ENCODE measurements at places on chromosomes 11 and 22.

- DNase-seq, result no peak
These were observed 53.5 kb downstream of the ZNF280B start for GRCh38 chr22:22454997-22455396.

GRCh38 chr22:23130697-23131096 lies 11.1 kb downstream of the RSPH14 start:
- DNase-seq, result no peak

DNA sequence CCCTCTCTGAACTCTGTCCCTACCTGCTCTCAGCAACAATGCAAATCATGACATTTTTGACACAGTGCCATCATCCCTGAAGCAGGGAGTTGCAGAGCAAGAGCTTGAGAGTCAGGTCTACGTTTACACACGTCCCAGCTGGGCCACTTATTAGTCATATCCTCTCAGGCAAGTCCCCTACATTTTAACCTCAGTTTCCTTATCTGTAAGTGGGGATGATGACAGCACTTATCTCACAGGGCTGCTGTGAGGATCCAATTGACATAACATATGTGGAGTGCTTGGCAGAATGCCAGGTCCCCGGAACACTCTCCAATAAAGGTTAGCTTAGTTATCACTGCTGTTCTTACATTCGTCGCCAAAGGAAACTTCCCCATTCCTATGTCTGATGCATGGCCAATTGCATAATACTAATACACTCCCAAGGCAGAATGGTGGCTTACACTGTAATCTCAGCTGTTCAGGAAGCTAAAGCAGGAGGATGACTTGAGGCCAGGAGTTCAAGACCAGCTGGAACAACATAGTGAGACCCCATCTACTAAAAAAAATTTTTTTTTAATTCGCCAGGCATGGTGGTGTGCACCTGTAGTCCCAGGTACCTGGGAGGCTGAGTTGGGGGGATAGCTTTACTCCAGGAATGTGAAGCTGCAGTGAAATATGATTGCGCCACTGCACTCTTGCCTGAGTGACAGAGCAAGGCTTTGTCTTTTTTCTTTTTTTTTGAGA lies 16.6 kb downstream of the ASCC2 start:
- DNase-seq, result peak; percentile 21

GRCh38 chr11:65537296-65537597 lies 12.4 kb downstream of the SCYL1 start:
- no peak for DNase-seq

GRCh38 chr11:45097721-45098493 lies 48.5 kb upstream of the PRDM11 start:
- DNase-seq, result no peak

GRCh38 chr22:50269970-50270665 lies at the start of gene MAPK11:
TSS of gene MAPK11 (minus strand) at chr22:50270380. CDS start at chr22:50270292, 88 bp downstream.
- DNase-seq, result peak; percentile 57

DNA sequence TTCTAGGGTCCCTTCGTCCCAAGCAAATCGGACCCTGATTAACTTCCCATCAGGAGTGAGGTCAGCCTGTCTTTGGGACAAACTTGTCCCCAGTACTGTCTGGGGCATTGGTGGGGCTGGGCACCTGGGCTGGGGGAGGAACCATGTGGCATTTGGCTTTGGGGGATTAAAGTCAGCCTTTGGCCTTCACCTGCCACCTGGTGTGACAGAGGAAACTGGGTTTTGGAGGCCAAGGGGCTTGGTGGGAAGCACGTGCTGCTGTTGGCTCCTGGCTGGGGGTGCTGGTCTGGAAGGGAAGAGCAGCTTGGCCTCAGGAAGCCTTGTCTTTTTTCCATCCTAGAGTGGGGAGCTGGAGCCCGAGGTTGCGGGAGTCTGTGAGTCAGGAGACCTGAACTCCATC lies 78.4 kb upstream of the NECTIN1 start:
- no peak for DNase-seq

DNA sequence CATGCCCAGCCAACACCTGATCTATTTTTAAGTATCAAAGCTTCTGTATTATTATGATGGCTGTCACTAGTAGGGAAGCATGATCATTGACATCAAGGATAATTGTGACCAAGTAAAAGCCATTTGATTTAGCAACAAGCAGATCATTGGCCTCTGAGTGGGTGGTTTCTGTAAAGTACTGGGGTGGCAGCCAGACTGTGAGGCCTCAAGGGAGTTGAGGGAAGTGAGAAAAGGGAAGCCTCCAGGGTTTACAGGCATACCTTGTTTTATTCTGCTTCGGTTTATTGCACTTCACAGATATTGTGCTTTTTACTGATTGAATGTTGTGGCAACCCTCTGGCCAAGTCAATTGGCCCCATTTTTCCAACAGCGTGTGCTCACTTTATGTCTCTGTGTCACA lies 60.1 kb downstream of the PRR5L start:
- DNase-seq, result no peak

- no peak for DNase-seq
These were observed 98.6 kb upstream of the THY1 start for GRCh38 chr11:119521551-119521950.

- DNase-seq, result no peak
These were observed 35.0 kb downstream of the DKK3 start for GRCh38 chr11:11973361-11973800.

DNA sequence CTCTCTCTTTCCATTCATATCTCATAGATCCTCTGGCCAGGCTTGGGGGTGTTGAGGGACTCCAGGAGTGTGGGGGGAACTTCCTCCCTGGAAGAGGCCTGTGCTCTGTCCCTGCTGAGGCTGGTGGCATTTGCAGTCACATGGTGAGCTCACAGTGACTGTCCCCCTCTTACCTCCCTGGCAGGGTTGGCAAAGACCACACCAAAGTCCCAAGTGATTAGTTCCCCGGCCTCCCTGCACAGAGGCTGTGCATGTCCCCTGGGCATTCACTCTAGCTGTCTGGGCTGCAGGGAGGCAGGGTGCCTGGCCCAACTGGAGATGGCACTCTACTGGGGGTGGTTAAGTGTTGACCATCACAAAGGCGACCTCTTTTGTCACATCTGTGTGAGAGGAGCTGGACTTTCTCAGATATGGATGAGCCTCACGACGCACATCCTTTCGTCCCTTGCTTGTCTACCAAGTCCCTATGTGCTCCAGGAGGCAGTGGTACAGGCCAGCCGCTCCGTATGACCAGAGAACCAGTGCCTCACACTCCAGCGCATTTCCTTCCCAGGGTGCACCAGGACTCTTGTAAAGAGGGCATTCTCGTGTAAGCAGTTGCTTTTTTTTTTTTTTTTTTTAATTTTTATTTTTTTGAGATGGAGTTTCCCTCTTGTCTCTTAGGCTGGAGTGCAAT lies 8.8 kb downstream of the TANGO2 start:
- DNase-seq, result no peak

DNA sequence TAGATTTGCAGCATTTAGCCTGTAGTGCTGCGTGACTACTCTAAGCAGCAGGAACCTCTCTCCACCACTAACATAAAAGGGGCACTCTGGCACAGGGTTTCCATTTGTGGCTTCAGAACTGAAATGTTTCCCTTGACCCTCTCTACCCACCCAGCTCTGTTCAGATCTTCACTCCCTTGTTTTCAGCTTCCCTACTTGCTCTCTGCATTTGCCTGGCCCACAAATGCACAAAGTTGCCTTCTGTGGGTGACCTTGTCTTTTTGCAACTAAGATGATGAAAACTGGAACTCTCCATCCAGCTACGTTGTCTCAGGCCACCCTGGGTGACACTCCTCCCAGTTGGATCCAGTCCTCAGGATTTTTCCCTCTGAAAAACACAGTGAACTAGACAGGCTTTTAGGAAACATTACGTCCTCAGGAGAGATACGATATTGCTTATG lies 19.8 kb upstream of the PSMA1 start:
- DNase-seq, result no peak

DNA sequence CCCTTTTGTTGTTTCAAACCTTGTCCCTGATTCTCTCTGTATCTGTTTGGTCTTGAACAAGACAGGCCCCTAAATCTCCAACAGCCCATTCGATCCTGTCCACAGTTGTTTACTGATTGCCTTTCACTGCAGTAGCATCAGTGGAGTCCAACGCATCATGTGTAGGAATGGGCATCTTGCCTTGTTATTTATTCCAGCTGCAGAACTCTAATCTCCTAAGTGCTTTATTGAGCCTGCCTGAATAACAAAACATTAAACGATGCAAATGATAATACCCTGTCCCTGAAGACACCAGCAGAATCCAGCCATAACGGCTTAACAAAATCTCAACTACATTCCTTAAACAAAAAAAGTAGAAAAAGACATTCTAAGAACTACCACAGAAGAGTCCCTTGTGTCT lies 50.1 kb downstream of the SLC35F2 start:
- no peak for DNase-seq

DNA sequence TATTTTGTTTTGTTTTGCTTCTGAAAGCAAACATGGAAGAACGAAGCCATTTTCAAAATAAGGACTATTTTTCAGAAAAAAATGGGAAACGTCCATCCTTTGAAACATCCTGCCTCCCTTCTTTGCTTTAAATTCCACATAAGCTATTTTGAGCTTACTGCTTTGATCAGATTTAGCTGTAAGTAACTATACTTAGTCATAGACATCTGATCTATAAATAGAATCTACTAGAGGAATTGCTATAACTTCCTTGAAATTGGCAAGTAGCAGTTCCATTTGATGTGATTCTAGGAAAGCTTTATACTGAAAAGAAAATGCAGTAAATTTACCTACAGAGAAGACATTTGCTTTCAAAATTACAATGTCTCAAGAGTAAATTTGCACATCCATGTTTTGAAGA lies 305.8 kb downstream of the TTC28 start:
- DNase-seq, result no peak

DNA sequence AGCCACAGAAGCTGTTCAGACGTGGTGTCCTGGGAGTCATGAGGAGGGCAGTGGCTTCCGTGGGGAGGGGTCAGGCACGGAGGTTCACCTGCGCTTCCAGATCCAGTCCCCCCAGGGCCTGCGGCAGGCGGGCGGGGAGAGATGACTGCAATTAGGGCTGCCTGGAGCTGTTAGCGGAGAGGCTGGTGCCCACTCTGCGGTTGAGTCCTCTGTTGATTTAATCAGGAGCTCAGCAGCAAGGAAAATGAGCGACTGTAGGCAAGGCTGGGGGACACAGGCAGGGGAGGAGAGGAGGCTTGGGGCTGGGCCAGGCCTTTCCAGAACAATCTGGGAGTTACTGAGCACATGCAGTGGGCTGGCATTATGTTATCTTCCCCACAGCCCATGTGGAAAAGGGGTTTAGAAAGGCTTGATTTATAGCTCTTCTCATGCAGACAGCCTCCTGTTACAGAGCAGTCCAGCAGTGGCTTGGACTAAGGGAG lies 13.1 kb downstream of the PLCB3 start:
- DNase-seq, result no peak

DNA sequence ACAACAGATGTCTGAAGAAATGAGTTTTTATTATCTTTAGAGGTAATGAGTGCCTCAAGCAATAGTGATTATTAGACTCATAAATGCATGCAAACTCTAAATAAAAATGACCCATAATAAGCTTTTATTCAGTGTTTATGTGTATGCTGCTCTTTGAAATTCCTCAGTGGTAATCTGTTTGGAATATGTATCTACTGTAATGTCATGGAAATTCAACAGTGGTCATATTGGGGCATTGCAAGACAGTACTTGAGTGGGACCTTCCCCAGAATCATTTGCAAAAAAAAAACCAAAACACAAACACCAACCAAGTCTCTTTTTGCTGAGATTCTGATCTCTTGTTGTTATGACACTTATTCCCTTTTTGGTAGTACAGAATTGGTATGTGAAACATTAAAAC lies 35.0 kb downstream of the DNAJC24 start:
- no peak for DNase-seq

GRCh38 chr11:106400949-106401570 lies 323.6 kb downstream of the AASDHPPT start:
- no peak for DNase-seq

- DNase-seq, result no peak
These were observed 29.6 kb downstream of the CTSC start for GRCh38 chr11:88307749-88308425.

- no peak for DNase-seq
These were observed 19.6 kb downstream of the FGF3 start for GRCh38 chr11:69799582-69799981.

- DNase-seq, result no peak
These were observed 59.7 kb upstream of the GALNT18 start for GRCh38 chr11:11681536-11681935.

DNA sequence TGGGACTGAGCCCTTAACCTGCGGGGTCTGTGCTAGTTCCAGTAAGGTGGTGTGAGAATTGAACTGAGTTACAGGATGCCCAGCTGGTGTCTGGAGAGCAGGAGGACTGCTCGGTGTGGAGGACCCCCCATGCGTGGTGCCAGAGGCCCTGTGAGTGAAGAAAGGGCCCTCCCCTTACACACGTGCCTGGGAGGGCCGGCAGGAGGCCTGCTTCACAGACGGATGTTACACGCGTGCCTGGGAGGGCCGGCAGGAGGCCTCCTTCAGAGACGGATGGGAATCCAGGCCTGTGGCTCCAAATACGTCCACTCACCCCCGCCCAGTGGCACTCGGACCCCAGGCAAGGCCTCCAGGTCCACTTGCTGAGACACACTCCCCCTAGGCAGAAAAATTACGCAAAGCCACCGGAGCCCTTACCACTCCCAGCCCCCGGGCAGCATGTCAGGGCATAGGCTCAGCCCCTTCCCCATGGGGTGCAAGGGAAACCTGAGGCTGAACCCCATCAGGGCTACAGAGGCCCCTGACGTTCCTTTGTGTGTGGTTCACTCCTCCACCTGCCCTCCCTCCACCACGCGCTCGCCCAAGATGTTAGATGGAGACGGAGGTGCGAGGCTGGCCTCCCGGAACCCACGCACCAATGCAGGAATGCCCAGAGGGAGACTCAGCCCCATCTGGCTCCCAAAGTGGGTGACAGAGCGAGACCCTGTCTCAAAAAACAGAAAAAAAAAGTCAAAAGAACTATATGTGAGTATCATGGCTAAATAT lies 227.8 kb downstream of the BRD1 start:
- DNase-seq, result no peak

GRCh38 chr11:63590024-63590788 lies 24.0 kb downstream of the PLAAT3 start:
- no peak for DNase-seq

DNA sequence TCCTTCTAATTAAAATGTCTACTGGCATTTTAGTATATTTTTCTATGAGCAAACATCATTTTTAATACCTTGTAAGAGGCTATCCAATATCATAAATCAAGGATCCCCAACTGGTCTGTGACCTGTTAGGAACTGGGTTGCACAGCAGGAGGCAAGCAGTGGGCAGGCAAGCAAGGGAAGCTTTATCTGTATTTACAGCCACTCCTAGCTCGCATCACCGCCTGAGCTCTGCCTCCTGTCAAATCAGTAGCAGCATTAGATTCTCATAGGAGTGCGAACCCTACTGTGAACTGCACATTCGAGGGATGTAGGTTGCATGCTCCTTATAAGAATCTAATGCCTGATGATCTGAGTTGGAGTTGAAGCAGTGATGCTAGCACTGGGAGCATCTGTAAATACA lies 70.2 kb upstream of the CREB3L1 start:
- DNase-seq, result no peak

- DNase-seq, result no peak
These were observed 385.0 kb downstream of the CTTN start for GRCh38 chr11:70783356-70783755.

GRCh38 chr11:58504232-58504631 lies 3.7 kb downstream of the OR5B21 start:
- no peak for DNase-seq

All from activated T-cell treated with anti-CD3 and anti-CD28 coated beads for 48 hours (primary cell).